ENCODE measurements at places on chromosomes 7 and 10.

GRCh38 chr7:127769696-127770400 is 117.9 kb downstream of the SND1 start:
- no peak for DNase-seq

GRCh38 chr7:151058781-151059366 is 515 bp upstream of the SLC4A2 start:
- DNase-seq, result peak; percentile 7

DNA sequence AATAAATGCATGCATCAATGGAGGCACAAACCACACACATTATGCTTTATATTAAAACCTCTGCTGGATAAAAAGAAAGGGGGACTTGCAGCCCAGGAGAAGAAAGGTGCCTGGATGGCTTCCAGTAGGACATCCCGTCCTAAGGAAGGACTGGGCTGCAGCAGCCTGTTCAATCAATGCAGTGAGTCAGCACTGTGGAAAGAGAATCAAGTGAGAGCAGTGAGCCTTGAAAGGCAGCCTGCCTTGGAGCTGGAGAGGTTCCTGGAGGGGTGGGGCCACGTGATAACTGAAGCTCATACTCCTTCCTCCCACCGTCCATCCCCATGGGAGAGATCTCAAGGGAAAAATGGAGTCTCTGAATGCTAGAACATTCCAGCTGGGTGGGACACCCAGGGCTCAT is 501.2 kb downstream of the ADRA2A start:
- DNase-seq, result no peak

- DNase-seq, result no peak
Observed at GRCh38 chr7:115297656-115298055, 375.8 kb downstream of the MDFIC start.

DNA sequence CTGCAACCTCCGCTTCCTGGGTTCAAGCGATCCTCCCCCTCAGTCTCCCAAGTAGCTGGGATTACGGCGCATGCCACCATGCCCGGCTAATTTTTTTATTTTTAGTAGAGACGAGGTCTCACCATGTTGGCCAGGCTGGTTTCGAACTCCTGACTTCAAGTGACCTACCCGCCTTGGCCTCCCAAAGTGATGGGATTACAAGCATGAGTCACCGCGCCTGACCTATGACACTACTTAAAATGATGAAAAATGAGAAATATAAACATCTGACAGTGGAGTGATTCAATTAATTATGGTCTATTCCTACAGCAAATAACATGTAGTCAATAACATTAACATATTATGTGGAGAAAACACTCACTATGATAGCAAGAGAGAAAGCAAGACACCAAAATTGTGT is 2.2 kb downstream of the BRAT1 start:
- no peak for DNase-seq

DNA sequence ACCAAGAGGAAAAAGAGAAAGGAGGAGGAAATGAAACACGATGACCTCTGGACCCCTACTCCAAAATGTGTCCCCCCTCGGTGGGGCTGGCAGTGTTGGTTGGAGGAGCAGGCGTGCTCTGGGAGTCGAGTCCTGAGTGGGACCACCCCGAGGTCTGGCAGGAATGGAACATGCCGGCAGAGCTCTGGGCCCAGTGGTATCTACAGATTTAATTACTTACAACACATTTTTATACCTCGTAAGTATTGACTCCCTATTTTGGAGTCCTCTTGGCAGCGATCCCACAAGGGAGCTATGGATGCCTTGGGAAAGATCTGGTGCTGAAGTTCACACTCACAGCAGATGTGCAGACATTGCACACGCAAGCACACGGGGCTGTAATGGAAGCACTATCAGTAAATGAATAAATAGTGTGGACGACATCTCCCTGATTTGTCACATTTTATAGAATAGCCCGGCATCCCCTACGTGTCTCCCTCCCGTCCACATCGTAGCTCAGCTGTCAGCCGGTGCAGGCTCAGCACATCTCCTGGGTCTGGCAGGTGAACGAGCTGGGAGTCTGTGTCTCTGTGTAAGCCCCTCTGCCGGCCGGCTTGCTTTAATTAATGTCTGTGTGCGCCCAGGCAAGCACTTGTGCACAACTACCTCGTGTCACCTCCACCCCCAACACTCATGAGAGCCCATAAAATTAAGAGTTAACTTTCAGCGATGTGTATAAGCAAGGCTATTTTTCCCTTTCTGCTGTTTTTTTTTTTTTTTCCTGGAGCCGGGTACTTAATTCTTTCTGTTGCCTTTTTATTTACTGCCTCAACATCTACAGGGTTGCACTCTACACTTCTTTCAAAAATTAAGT is 603.2 kb downstream of the LRMDA start:
- no peak for DNase-seq

- DNase-seq, result no peak
Observed at GRCh38 chr7:128042012-128042411, 10.8 kb upstream of the LRRC4 start.

DNA sequence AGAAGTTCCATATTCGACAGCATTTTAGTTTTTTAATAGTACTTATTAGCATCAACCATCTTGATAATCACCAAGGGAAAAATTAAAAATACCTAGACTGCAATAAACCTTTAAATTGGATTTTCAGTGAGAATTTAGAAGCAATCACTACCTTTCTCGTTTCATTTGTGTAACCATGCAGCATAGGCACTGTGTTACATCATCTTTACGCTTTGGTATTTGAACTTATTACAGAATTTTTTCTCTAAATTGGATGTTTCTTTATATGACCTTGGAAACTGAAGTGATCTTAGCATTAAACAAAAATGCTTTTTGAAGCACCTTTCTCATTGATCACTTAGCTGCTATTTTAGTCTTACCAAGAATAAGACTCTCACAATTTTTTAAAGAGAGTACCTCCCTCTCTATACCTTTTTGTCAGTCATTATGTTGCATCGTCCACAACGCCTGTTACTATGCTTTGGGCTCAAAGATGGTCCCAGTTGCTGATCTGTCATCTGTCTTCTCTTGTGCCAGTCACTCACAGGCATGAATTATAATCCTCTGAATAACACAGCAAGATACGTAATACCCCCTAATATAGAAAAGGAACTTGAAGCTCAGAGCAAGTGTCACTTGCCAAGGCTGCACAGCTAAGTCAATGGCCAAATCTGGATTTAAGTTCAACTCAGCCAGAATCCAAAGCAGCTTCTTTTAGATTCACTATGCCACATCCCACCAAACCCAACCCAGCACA is 19.6 kb upstream of the ASCC1 start:
- DNase-seq, result no peak

GRCh38 chr10:30750971-30751677 is 121.6 kb upstream of the LYZL2 start:
- no peak for DNase-seq

DNA sequence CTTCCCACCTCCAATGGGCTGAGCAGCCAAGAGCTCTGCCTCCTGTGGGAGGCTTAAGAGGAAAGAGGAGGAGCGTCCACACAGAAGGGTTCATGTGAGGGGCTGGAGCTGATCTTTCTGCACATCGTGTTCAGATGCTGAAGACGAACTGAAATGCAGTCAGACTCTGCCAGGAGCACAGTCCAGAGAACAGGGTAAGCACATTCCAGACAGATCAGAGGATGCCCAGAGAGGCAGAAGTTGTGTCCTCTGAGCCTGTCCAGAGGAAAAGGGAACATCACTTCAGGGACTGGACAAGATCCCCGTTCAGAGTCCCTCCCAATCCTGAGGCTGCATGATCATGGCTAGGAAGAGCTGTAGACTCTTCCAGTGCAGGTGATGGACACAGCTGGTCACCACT is 72.9 kb downstream of the ITIH5 start:
- DNase-seq, result no peak

Measured in CD4-positive, alpha-beta T cell treated with Interleukin-15 for 4 hours (primary cell).